Stimulated activated CD4-positive, alpha-beta T cell treated with anti-CD3 and anti-CD28 coated beads, Interleukin-15, amount 100 ng/mL, for 1 hour (primary cell): ENCODE measurements at places on chromosomes 3 and 15.

GRCh38 chr3:157527131-157527881, 24.1 kb upstream of the VEPH1 start:
- no peak for DNase-seq

DNA sequence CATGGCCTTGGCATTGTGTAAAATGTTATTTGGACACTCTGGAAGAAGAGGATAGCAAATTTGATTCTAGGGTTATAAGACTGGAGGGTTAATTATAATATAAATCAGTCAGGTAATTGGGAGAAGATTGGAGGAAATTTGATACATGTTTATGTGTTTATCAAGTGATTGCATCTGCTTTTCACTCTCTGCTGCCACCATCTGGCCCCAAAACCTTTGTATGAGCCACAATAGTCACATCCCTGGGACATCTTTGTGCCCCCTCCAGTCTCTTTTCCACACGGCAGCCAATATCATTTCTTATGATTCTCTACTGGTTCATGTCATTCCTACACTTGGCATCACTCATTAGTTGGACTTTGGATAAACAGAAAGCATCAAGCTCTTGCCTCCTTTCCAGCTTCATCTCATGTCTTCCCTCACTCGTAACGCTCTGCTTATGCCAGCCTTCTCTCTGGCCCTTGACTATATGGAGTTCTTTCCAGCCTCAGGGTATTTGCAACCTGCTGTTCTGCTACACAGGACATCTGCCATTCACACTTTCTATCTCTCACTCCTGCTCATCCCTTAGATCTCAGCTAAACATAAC, 602.3 kb upstream of the SUCLG2 start:
- no peak for DNase-seq

DNA sequence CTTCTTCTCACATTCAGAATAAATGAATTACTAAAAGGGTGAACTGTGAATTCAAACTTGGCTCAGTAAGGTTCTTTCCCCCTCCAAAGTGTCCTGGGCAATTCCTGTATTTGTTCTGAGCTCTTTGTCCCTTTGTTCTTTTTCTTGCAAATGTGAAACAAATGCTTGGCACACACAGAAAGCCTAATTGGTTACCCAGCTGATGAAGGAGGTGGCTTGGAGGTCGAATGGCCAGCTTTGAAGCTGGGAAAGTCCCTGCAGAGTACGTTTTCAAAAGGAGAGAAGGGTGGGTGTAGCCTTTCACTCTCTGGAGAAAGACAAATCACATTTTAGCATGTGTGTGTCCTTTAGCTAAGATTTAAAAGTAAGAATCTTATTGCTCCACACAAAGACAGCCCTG, 154.4 kb downstream of the PEX5L start:
- DNase-seq, result no peak

- DNase-seq, result no peak
Measured at GRCh38 chr3:185986198-185986777, 48.5 kb upstream of the TRA2B start.

- no peak for DNase-seq
Measured at GRCh38 chr3:171258316-171258715, 201.9 kb downstream of the TNIK start.

DNA sequence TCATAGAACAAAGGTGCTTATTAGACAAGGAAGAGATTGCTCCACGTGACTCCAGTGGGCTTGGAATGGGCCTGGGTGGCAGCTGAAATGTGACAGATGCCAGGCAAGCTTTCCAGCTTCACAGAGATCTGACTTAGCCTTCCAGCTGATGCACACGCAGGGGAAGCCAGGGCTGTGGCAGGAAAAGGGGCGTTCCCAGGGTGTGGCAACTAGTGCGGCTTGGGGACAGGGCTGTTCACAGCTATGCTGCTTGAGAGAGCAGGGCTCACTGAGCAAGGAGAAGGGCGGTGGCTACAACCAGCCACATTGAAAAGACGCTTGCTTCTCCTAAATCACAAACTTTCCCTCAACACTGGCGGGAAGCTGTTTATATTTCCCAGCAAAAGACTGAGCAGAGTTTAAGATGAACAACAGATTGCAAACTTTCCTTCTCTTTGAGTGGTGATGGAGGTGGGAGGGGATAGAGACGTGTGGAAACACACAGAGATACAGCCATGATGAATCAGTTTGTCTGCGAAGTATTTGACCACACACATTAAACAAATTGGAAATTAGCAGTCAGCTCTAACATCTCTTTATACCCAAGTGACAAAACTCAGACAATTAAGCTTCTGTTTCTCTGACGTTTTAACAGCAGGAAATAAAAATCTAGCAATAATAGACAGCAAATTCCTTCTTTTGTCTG, 127.5 kb downstream of the BDH1 start:
- no peak for DNase-seq

DNA sequence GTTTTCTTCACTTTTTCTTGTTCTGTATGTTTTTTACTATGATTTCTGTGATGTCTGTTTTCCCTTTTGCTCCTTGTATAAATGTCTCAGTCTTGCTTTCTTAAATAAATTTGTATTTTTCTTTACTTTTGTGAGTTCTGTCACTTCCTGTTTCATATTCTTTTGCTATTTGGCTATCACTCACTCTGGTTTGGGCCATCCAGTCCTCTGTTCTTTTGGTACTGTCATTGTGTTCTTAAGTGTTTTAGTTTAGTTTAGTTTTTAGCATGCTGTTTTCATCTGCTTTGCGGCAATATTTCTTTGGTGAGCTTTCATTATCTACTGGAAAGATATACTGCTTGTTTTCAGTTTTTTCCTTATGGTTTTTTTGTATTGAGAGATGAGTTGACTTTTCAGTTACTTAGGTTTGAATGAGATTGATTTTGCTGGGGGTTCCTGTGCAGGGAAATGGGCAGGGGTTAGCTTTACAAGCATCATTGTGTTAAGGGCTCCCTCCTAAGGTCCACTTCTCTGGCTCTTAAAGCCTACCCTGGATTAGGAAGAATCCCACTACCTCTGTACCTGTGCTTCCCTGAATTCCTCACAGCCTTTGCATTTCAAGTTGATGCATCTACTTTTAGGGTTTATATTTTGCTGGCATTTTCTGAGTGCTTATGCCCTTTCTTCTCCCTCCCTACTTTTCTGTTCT, 35.1 kb downstream of the PDCD6IP start:
- DNase-seq, result no peak

GRCh38 chr3:89411201-89411600, 303.8 kb downstream of the EPHA3 start:
- DNase-seq, result no peak

GRCh38 chr3:72539856-72540255, 308.4 kb downstream of the SHQ1 start:
- DNase-seq, result no peak

GRCh38 chr15:31228011-31228484, 98.6 kb upstream of the KLF13 start:
- no peak for DNase-seq
